ENCODE measurements at places on chromosomes 1 and 21.

- no peak for DNase-seq
These were observed 319.8 kb upstream of the C1orf174 start for GRCh38 chr1:4219826-4220225.

GRCh38 chr1:7893529-7894180, 40.8 kb upstream of the UTS2 start:
- peak; percentile 52 for DNase-seq

DNA sequence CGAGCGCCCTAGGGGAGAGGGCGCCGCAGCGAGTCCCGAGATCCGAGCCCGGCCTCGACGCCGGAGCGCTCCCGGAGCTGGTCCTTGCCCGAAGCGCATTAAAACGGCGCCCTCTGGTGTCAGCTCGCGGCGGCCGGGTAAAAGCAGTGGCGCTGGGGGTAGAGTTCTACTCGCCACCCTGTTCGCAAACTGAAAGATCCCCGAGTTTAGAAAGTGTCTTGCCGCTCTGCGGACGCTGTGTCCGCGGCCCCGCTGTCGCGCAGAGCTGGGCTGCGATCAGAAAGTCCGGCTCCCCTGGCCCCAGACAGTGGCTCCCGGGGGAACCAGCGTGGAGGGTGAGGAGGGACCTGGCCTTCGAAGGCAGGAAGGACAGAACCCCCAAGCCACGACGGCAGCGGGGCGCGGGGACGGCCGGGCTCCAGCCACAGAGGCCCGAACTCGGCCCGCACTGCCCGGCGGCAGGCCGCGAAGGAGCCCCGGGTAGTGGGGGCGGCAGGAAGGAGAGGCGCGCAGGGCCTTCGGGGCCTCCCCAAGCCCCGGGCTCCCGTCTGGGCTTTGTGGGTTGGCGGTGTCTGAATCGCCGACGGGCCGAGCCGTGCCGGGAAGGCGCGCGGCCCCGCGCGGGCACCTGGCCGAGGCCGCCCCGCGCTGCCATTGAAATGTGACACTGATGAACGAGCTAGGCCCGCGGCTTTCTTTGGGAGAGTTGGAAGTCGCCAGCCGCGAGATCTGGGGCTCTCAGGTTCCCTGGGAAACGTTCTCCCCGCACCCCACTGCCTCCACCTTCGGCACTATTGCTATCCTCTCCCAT, 39.1 kb upstream of the NFIA start:
- DNase-seq, result peak; percentile 48

GRCh38 chr1:13627127-13627526, 43.5 kb downstream of the PDPN start:
- no peak for DNase-seq

- DNase-seq, result no peak
These were observed at the start of gene RPS6KA1 for GRCh38 chr1:26529655-26530409. TSS of gene RPS6KA1 (plus strand) at chr1:26529761. CDS start at chr1:26529921, 160 bp downstream.

GRCh38 chr1:208251911-208252835, 8.0 kb upstream of the PLXNA2 start:
- DNase-seq, result no peak

DNA sequence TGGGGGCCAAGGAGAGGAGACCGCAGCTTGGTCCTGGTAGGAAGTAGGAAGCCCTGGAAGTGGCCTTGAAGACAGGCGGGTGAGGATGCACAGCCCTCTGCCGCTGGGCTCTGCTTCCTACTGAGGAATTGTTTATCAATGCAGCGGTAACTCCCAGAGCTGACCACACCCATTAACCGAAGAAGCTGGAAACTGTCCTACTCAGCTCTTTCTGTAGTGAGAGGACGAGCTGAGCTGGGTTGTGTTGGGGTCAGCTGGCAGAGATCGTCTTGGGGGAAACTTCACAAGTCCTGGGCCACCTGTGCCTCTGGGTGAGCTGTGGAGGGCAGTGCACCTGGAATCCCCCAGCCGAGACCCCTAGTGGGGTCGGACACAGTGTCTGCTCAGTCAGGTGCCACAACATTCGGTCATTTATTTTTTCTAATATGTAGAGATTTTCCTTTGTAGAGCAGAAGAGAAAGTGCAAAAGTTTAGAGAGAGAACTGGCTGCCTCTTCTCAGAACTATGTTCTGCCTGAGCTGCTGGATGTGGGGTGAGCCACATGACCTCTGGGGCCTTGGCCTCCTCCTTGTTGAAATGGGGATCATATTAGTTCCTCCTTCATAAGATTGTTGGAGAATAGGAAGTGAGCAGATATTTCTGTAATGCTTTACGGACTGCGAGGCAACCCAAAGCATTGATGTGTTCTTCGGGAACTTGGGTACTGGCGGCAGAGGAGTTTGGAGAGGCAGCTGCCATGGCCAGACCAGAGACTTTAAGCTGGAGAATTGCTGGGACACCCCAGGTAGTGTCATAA, 3.6 kb downstream of the NECAP2 start:
- DNase-seq, result no peak

Data from GOT3 (cell line).